AML-193 (cell line): ENCODE measurements at places on chromosomes 4 and X.

- no peak for DNase-seq
Observed at GRCh38 chr4:165873298-165874071, 448 bp downstream of the TLL1 start.

DNA sequence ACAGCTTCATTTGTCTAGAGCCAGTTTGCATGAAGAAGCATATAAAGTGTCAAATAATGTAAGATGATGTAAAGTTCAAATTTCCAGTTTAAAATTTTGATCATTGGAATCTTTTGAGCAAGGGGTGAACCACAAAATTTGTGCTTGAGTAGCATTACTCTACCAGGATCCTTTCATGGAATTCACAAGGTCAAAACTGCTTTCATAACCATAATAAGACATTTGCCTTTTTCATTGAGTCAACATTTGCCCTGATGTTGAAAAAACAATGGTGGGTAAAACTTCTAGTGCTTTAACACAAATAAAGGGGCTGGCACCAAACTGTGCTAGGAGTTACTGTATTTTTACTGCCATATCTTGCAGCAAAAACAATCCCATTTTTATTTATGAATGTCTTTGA lies 142.2 kb downstream of the GLRA3 start:
- no peak for DNase-seq

GRCh38 chr4:95867919-95868318 lies 28.0 kb downstream of the PDHA2 start:
- DNase-seq = peak; percentile 1

- no peak for DNase-seq
Observed at GRCh38 chr4:126906466-126906865, 726.3 kb upstream of the INTU start.

DNA sequence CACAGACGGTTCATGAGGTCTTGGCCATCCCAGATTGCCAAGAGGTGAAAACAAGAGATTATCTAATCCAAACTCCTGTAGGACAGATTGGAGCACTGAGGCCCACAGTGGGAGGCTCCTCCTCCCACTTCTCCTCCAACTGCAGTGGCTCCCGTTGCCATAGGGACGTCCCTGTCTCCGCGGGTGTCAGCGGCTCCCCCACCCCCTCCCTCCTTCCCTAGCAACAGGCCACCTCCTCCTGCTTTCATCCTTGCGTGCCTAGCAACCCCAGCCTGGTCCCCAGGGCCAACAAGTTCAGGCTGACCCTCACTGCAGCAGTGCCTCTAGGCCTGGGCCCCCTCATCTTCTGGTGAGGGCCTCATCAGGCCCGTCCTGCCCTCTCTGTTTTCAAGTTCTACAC lies 6.8 kb upstream of the IQSEC2 start:
- DNase-seq = no peak

DNA sequence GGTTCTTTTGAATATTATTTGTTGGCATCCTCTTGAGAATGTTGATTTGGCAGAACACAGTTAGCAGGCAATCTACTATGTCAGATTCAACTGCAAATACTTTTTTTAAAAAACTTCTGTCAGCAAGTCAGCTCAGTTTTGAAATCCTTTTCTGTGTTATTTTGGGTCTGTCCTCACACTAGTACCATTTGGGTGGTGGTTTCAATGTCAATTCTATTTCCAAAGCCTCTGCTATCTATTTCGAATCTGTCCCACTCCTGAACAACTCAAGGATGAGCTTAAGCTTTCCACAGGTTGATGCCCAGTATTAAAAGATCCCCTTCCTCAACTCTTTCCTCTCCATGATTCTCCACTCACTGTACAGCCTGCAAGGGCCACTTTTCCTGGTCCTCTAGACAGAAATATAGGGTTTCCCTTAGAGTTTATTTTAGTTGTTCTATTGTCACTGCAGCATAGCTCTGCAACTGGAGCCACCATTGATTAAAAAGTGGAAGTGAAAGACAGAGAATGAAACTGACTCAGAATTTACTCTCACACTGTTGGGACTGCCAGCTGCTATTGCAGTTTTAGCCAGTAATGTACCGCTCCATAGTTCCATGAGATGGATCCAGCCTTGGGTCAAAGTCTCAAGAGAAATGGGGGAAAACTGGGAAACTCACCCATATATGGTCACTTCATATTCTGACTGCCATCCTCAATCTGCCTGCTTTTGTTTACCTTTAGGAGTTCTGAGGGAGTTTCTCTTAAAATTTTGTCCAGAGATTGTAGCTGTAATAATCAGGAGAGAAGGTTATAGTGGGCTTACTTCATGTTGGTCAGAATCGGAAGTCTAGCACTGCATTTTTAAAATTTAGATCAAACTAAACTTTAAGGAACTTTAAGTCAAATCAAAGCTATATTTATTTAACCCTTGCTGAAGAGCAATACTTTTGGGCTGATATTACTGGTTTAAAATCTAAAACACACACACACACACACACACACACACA lies 14.6 kb downstream of the HDX start:
- DNase-seq = no peak

- DNase-seq = no peak
Observed at GRCh38 chr4:25888781-25889180, 25.2 kb upstream of the SMIM20 start.

DNA sequence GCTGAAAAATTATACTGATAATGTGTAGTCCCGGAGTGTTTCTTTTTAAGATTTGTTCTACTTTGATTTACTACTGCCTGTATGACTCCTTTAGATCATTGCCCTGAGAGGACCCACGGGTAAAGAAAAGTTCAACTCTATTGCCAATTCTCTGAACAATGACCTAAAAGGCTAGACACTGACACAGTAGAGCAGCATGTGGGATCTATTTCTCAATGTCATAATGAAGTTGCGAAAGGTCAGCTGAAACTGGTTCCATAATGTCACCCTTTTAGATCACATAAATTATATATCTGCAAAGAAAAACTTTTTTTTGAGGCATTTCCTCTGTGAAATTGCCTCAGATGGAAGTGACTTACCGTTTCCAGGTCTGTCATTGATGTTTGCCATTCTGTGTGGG lies 67.4 kb downstream of the GLRB start:
- DNase-seq = peak; percentile 3
